ENCODE measurements at places on chromosomes 5 and 9.

DNA sequence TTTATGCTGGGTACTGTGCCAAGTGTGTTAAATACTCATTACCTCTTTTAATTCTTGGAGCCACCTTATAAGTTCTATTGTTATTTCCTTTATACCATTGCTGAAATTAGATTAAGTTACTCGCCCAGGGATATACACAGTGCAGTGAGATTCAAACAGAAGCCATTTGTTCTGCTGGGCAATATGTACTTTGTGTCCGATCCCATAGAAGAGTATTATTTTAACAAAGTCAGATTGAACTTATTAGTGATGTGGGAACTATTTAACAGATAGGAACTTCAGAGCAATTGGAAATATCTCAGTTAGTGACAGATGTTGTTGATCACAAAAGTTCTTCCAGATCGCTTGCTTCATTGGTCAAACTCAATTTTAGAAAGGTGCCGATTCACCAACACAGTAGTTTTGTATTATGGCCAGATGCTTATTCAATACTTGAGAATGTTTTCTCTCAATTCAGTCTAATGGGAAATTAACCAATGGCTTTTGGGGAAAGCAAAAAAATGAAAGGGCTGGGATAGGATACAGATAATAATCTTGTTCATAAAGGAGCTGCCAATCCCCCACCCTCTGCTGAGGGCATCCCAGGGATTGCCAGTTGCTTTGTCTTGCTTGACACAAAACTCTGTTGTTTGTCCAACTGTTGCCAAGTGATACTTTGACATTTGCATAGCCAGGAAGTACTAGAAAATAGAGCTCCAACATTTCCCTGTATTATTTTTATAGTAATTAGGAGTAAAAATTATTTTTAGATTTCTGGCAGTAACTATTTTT is 94.8 kb upstream of the SEMA6A start:
- DNase-seq = no peak

DNA sequence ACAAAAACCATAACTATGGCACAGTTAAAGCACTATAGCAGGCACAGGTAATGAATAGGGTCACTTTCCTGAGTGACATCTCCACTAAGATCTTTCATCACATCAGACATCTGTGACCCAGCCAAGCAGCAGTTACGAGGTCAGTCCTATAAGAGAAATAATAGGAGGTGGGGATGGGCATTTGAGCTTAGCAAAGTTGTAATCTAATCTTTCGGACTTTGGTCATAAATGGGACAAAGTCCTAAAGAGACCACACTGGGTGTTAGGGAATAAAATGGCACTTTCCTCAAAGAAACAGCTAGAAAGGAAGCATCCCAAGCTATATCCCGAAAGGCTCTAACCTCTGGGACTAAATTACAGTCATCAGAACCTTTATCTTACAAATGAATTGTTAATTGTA is 432.2 kb downstream of the PIK3R1 start:
- DNase-seq = no peak

GRCh38 chr9:6889868-6890267 is 132.1 kb downstream of the KDM4C start:
- no peak for DNase-seq

GRCh38 chr9:34419716-34420504 is 38.5 kb downstream of the FAM219A start:
- DNase-seq = no peak

GRCh38 chr9:27303219-27303618 is 6.3 kb upstream of the EQTN start:
- no peak for DNase-seq

GRCh38 chr9:86809759-86810367 is 137.4 kb downstream of the GAS1 start:
- DNase-seq = no peak

DNA sequence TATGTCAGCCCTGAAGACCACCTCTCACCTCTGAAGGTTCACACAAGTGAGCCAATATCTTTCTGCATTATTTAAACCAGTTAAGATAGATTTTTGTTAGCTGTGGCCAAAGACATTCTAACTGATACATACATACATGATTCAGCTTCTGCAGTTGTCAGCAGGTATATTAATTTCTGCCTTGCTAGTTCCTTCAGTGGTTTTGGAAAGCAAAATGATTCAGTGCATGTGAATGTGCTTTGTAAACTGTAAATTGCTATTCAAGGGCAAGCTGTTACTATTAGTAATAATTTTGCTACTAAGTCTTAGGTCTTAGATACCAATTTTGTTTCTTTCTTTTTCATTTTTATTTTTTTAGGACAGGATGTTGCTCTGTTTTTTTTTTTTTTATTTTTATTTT is 89.2 kb upstream of the ERBIN start:
- DNase-seq = peak; percentile 44

DNA sequence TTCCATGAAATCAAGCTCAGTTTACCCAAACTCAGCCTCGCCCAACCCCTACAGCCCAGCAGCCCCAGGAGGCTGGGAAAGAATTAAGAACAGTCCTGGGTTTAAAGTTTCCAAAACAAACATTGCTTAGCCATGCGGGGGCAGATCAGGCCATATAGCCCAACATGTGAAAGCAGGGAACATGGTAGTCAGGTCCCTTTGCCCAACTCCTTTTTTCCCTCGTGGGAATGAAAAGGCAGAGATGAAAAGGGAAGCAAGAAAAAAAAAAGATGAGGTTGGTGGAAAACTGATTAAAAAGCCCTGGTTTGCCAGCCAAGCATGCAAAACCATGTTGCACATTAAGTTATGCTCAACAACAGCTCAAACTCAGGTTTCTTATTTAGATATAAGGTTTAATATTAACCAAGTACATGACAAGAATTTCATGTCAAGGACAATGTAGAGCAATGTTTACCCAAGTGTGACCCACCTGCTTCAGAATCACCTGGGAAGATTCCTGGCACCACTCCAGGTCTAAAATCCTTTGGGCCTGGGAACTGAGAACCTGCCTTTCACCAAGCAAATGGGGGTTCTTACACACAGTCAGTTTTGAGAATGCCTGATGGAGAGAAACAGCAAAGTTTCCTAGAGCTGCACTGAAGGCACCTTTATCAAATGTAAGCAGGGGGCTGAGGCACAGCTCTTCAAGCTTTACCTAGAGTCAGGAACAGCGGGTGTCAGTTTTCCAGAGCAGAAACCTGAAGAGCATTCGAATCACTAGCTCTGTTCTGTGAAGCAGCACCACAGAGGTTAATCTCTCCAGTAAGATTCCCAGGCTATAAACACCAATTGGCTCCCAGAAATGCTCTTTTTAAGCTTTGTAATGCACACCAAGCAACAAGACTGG is 1.7 kb downstream of the FREM1 start:
- no peak for DNase-seq

DNA sequence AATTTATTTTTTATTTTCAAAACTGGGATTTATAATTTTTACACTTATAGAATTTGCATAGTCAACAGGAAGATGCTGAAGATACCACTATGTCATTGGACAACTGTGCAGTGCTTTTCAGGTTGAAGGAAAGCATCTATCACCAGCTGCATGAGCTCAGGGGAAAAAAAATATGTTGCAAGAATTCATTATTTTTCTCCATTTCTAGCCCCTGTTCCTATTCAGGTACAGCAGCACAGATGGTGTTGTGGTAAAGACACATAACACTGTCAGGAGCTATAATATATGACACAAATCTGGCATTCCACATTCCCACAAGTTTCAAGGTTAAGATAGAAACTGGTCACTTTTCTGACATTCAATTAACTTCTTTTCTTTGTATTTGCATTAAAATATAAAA is 1088.6 kb downstream of the MAT2B start:
- DNase-seq = no peak

Data from GM04504 (cell line).